ENCODE measurements at places on chromosomes 1 and 21.

- H3K4me3 ChIP-seq, result no peak overlapping the region
- H3K36me3 ChIP-seq, result no peaks in the 10 kb centered on the region
- DNase-seq, result no peak
Observed at GRCh38 chr21:16590641-16591292, 861.0 kb downstream of the USP25 start.

DNA sequence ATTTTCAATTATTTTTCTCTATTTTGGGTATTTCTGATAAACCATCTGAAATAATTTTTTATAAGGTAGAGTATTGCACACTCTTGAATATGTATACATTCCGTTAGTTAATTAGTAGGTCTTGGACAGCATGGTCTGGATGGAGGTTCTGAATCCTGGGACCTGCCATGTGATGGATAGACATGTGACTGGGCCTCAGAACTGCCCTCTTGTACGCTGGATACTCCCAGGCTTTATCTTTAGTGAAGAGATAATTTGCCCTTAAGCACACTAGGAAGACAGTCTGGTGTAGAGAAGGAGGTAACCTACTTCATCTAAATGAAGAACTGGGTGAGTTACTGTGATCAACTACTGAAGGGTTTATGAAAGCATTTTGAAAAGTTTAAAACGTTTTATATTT is 48.9 kb downstream of the CNIH3 start:
- DNase-seq, result no peak
- no peak overlapping the region for H3K4me3 ChIP-seq
- no peaks in the 10 kb centered on the region for H3K27me3 ChIP-seq
- H3K36me3 ChIP-seq, result peaks cover 3% of the 10 kb centered on the region
- no peaks in the 10 kb centered on the region for H3K4me1 ChIP-seq
- no peak overlapping the region for H3K27ac ChIP-seq

DNA sequence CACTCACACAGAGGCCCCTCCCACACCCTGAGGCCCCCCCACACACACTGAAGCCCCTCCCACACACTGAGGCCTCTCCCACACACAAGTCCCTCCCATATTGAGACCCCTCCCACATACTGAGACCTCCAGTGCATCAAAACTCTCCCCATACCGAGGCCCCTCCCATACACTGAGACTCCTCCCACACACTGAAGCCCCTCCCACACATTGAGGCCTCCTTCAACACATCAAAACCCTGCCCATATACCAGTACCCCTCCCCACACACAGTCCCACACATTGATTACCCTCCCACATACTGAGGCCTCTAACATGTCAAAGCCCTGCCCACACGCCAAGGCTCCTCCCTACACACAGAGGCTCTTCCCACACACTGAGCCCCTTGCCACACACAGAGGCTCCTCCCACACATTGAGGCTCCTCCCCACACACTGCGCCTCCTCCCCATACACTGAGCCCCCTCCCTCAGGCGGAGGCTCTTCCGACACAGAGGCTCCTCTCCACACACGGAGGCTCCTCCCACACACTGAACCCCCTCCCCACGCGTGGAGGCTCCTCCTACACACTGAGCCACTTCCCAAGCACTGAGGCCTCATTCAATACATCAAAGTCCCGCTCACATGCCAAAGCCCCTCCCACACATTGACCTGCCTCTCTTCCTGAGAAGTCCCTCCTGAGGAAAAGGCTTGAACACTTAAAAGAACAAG is 392.3 kb downstream of the CAMTA1 start:
- no peak for DNase-seq
- no peak overlapping the region for H3K27ac ChIP-seq
- no peaks in the 10 kb centered on the region for H3K4me1 ChIP-seq
- peaks cover 27% of the 10 kb centered on the region for H3K27me3 ChIP-seq
- H3K36me3 ChIP-seq, result no peaks in the 10 kb centered on the region
- H3K4me3 ChIP-seq, result no peak overlapping the region

DNA sequence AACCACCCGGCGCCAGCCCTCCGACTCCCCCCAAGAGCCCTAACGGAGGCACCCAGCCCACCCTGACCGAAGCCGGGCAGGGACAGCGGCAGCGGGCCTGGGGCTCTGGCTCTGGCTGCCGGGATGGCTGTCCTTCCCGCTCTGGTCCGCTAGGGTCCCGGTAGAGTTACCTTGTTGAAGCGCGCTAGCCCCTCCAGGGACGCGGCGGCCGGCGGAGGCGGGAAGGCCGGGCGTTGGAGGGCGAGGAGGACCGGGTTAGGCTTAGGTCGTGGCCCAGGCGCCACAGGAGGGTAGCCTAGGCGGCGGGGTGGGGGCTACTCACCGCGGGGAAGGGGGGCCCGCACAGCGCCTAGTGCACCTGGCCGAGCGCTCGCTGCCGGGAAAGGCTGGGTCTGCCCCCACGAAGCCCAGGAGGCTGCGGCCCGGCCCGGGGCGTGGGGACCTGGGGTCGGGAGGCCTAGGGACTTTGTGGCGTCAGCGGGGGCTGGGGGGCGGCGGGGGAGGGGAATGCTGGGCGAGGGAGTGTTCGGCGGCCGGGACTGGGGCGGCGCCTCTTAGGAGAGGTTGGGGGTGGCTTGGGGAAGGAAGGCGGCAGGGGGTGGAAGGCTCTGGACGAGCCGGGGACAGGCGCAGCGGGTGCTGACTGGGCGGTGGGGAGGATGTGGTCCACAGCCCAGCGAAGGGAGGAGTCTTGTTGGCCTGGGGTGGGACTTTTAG is at the start of gene TRIM17:
TRIM17 (minus strand) TSS at position 645 of the 717 bp plus-strand sequence. CDS start 1,789 bp downstream, outside the sequence.
- H3K36me3 ChIP-seq, result no peaks in the 10 kb centered on the region
- H3K27ac ChIP-seq, result peak within 1 kb of the TSS; percentile 93

DNA sequence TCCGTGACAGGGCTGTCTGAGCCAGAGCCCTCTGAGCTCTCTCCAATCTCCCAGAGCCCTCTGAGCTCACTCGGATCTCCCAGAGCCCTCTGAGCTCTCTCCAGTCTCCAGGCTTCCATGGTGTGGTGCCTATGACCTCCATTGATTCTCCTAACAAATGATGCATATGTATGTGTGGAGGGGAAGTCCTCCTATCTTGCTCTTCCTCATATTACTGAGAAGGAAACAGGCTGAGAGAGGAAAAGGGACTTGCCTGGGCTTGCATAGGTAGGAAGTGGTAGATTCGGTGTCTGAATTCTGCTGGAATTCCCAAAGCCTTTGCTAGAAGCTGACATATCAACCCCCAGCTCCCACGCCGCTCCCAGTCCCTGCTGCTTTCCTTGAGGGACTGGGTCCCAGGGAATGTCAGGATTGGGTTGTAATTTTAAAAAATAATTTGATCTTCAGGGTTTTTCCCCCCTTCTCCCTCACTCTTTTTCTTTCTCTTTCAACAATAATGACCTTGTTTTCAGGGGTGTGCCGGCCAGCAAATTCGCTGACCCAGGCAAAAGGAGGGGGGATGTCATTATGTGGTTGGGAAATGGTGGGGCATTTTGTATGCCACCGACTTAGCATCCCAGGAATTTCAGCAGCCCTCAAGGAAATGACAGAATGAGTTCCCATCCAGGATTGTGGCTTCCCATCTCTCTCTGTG is 42.3 kb upstream of the RUNX3 start:
- H3K36me3 ChIP-seq, result no peaks in the 10 kb centered on the region
- no peak for DNase-seq
- H3K27ac ChIP-seq, result no peak overlapping the region

DNA sequence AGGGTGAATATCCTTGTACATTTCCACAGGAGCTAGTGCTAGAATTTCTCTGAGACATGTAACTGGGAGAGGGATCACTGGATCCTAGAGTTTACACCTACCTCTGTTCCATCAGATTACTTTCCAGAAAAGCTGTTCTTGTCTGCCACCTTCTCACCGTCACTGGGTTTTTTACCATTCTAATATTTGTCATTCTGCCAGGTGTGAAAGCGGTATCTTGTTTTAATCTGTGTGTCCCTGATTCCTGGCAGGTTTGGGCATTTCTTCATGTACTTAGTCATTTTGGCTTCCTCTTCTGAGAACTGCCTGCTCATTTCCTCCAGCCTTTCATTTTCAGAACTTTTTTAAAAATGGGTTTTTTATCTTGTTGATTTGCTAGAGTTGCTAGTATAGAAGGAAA is 5.1 kb downstream of the PMF1 start:
- H3K36me3 ChIP-seq, result no peaks in the 10 kb centered on the region
- no peak for DNase-seq
- H3K27ac ChIP-seq, result no peak overlapping the region

Measured in PC-9 (cell line).